ENCODE measurements at places on chromosomes 5 and 9.

DNA sequence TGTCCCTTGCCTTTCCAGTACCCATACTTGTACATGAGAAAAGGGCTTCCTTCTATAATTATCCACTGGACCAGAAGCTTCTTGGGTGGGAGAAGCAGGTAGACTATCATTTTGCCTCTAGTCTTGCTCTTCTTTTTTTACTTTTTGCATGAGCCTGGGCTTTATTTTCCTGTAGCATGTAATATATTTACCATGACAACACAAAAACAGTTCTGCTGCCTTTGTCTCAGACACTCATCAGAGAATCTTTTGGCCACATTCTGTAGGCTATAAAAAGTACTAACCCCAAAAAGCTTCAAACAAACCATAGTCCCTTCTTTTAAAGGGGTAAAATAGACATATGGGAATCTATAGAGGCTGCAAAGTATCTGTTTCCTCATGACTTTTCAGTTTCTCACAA lies 339.2 kb upstream of the PIK3R1 start:
- DNase-seq, result no peak

DNA sequence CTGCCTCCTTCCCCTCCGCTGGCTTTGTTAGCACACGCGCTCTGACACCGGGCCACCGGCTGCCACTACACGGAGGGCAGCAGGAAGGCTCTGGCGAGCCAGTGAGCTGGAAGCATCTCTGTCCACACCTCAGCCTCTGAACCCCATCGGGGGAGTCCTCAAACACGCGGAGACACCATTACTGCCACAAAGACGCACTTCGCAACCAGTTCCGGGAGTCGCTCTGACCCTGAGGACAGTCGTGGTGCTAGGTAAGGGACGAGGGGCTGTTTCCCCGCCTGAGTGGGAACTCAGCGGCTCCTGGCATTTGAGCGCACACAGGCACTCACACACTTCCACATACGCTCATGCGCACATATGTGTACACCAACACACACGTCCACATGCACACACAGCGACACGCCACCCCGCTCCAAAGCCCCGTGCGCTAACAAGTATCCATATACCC lies 160.0 kb downstream of the C9orf152 start:
- peak; percentile 3 for DNase-seq

DNA sequence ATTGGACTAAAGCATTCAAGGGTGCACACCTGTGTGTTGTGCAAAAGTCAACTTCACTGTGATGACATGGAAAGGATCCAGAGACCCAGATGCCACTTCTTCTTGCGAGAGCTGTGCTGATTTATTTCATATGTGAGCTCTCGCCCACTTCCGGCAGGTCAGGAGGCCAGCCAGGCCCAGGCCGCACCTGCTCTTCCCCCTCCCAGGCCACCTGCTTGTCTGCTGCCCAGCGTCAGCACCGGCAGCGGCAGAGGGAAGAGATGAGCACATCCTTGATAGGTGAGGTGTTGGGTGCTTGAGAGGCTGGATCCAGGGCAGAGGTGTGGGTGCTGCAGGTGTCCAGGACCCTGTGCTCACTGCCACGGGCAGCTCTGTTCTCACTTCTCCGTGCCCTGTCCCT lies 242.9 kb downstream of the FANCC start:
- no peak for DNase-seq

GRCh38 chr9:96719921-96720320 lies 58.0 kb downstream of the ZNF510 start:
- DNase-seq, result no peak

DNA sequence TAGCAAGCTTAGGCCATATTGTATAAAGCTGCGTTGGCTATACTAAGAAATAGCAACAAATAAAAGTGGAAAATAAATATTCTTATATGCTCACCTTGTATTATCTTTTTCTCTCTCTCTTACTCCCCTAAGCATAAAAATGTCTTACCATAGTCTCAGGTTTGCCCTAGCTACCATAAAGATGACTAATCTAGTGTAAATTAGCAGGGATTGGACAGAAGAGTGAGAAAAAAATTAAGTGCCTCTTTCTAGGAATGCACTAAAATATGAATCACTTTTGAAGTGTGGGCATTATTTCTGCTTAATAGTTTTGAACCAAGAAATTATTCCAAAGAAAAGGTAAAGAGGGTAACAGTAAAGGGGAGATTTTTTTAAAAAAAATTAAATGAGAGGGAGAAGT lies 201.3 kb downstream of the HINT1 start:
- no peak for DNase-seq

- DNase-seq, result no peak
Measured at GRCh38 chr5:160497878-160498277, 76.2 kb downstream of the PTTG1 start.

- no peak for DNase-seq
Measured at GRCh38 chr9:6219981-6220380, 4.4 kb downstream of the IL33 start.

DNA sequence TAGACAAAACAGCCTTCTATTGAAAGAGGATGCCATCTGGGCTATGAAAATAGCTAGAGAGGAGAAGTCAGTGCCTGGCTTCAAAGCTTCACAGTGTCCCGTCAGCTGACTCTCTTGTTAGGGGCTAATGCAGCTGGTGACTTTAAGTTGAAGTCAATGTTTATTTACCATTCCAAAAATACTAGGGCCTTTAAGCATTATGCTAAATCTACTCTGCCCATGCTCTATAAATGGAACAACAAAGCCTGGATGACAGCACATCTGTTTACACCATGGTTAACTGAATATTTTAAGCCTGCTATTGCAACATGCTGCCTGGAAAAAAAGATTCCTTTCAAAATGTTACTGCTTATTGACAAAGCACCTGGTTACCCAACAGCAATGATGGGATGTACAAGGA lies 309.1 kb downstream of the NTRK2 start:
- DNase-seq, result no peak

DNA sequence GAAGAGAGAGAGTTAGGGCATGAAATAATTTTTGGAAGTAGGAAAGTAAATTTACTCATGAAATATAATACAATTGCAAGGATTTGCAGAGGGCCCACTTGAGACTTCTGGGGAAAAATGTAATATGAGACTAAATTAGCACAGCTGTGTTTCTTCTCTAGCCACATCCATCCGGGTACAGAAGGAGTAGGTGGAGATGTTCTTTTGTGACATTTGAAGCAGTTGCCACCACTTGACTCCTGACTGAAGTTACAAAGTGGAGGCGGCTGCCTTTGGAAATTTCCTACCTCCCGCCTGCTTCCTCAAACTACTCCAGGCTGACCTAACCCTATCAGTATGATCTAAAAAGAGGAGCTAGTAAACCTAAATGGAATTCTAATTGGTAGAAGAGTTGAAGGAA lies 58.1 kb upstream of the SHISAL2B start:
- DNase-seq, result no peak

GRCh38 chr5:105924366-105924765 lies 1746.4 kb downstream of the EFNA5 start:
- no peak for DNase-seq

DNA sequence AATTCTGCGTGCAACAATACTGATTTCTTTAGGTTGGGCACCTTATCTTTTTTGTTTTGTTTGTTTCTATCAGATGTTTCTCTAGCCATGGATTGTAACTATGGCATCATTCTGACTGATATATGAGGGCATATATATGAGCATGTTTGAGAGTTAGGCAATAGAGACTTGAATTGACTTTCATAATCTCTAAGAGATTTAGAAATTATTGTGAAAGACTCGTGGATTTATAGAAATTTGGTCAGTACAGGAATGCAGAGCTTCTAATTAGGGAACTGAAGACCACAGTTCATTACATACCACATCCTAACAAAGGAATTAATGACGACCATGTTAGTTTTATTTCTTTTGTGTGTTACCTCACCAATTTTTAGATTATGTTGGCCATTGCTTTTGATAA lies 546.0 kb upstream of the GRAMD2B start:
- DNase-seq, result no peak

DNA sequence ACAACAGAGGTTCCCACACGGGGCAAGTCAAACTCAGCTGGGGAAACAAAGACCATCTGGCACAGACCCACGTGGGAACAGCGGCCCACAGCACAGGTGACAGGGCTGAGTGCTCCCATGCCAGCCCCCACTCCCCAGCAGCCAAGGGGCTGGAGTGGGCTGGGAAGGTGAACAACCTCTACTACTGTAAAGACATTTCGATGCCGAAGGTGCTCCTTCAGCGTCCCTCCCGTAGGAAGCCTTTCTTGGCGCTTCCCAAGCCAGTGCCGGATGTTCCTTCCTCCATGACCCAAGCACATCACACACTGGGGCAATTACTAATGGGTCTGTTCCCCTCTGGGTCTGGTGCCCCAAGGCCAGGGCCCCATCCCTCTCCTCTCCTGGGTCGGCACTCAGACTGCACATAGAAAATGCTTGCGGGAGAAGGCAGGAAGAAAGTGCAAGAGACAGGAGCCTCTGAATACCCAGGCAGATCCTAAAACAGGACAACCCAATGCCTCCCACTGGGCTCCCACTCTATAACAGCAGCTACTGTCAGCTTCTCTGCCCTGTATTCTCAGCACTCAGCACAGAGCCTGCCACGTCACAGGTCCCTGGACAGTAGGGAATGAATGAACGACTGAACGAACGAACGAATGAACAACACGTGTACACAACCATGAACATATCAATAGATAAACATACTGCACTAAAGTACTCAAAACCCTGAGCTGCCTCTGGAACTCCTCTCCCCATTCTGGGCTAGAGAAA lies 77.0 kb upstream of the LRRTM2 start:
- DNase-seq, result no peak

GRCh38 chr9:136059851-136060670 lies 35.0 kb downstream of the NACC2 start:
- DNase-seq, result no peak

DNA sequence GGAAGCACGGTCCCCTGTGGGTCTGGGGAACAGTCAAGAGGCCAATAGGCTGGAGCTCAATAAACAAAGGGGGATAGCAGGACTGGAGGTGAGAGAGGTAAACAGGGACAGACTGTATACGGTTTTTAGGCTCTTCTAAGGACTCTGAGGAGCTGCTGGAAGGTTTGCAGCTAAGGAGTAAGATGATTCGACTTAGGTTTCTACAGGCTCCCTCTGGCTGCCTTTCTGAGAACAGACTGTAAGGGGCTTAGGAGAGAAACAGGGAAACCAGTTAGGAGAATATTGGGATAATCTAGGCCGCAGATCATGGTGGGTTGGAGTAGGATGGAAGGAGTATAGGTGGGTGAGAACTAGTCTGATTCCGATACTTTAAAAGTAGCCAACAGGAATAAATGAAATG lies 10.4 kb downstream of the CDK5RAP2 start:
- no peak for DNase-seq

DNA sequence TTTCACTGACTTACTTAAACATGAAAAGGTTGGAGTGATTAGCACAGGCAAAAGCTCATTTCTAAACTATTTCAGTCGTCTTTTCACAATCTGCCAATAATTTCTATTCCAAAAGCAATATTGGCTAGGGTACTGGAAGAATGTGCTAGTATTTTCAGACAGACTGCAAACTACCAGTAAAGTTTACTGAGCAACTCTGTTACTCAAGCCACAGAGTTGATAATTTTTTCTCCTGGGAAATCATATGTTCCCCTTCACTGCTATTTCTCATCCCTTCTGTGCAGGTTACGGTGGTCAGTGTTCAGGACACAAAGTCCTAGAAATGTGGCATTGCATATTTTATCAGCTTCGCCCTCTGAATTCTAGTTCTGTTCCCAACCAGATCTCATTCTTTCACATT lies 343.3 kb upstream of the TNC start:
- no peak for DNase-seq

DNA sequence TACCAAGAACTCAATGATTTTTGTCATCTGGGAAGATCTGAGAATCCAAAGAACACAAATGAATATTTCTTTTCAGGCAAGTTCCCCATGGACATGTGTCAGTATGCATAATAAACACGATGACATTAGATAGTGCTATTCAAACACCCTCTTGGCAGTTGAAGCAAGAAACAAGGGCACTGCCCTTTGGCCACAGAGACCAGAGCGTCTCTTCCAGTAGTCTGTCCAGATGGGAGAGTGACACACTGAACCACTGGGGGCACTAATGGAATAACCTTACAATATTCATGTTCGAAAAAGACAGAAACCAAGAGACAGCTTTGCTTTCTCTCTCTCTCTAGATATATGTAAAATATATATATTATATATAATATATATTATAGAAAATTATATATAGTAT lies 301.9 kb downstream of the CTNND2 start:
- no peak for DNase-seq

DNA sequence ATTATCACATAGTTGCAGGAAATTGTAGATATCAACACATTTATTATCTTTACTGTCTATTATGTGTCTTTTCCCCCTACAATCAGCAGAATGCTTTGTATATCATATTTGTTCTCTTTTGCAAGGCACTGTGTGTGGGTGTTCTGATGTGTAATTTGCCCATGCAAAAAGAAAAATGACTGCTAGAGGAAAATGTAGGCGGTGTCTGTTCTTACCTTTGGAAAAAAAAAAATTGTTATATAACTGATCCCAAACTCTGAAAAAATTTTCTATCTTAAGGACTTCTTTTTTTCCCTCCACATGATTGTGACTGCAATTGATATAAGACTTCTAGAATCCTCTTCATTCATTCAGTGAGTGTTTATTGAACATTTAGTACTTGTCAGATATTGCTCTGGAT lies 24.5 kb downstream of the MRPS30 start:
- DNase-seq, result no peak

DNA sequence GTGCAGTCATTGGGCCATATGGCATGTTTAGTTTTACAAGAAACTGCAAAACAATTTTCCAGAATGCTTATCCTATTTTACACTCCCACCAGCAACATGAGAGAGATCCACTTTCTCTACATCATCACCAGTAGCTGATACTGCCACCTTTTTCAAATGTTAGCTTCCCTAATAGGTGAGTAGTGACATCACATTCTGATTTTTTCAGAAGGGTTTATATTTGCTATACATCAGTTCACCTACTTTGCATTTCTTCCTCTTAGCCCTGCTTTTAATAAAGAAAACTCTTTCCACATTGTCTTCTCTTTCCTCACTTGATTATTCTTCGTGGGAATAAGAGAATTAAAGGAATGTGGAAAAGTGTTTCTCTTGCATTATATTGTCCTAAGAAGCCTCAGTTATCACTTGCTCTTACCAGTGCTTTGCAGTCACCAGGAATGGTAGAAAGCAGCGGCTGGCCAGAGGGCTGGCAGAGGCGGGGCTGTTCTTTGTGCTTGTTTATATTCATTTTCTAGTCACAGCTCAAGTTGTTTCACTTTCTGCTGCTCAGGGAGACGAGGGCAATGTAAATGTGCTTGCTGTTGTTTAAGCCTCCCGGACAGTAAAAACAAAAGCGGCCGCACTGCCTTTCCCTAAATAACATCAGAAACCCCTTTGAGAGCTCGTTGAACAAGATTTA lies 164.8 kb downstream of the HSD17B3 start:
- no peak for DNase-seq

DNA sequence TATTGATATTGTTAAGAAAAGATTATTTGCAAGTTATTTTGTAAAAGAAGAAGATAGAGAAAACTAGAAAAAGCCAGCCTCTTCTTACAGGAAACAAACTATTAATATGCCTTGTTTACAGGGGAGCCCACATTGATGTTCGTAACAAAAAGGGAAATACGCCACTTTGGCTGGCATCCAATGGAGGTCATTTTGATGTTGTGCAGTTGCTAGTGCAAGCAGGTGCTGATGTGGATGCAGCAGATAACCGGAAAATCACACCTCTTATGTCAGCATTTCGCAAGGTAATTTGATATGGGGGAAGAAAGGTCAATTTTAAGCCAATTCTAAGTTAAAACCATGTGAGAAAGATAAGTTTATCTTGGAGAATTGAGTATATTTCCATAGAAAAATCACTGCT lies 37.6 kb upstream of the EIF4EBP3 start:
- no peak for DNase-seq

- no peak for DNase-seq
Measured at GRCh38 chr9:109307380-109308240, 13.2 kb downstream of the EPB41L4B start.

GRCh38 chr5:87007737-87008136 lies 259.9 kb upstream of the RASA1 start:
- no peak for DNase-seq
